ENCODE measurements at places on chromosomes 12 and 14. TPM values are rescaled to one million over a fixed set of nuclear protein-coding genes. Genes with fewer than 3 reads are reported as not detected.

RIPK3 gene
- not detected for total RNA-seq

IL22 gene
- total RNA-seq: not detected

LRTM2 gene
- not detected for total RNA-seq

VRTN gene
- total RNA-seq: not detected

PA2G4 gene
- 348 TPM for total RNA-seq

SYNJ2BP gene
- total RNA-seq: 25.5 TPM

NANOG gene
- total RNA-seq: not detected

ENDOU gene
- total RNA-seq: not detected

KIF5A gene
- 0.47 TPM for total RNA-seq

ZDHHC22 gene
- total RNA-seq: 13.4 TPM

MPHOSPH9 gene
- 68.7 TPM for total RNA-seq

CCDC177 gene
- 0.06 TPM for total RNA-seq

SERPINA9 gene
- not detected for total RNA-seq

TTLL5 gene
- 28.8 TPM for total RNA-seq

POLE gene
- 95.8 TPM for total RNA-seq

GDF11 gene
- 10.5 TPM for total RNA-seq

MARK3 gene
- 74.3 TPM for total RNA-seq

GALNT8 gene
- not detected for total RNA-seq

LRRC9 gene
- not detected for total RNA-seq

CMAS gene
- 35.5 TPM for total RNA-seq

PLXNC1 gene
- total RNA-seq: 0.05 TPM

SELPLG gene
- 0.15 TPM for total RNA-seq

PAPLN gene
- total RNA-seq: not detected

APOF gene
- not detected for total RNA-seq

TRPV4 gene
- total RNA-seq: 2.9 TPM

RND1 gene
- 0.43 TPM for total RNA-seq

SIX1 gene
- 65.0 TPM for total RNA-seq

AMIGO2 gene
- total RNA-seq: 4.3 TPM

KRT74 gene
- not detected for total RNA-seq

PTPRB gene
- 0.02 TPM for total RNA-seq

RNF41 gene
- total RNA-seq: 25.7 TPM

HOXC9 gene
- 5.6 TPM for total RNA-seq

PLD4 gene
- not detected for total RNA-seq

EML5 gene
- 0.06 TPM for total RNA-seq

LMNTD1 gene
- total RNA-seq: not detected

MDGA2 gene
- total RNA-seq: 1.9 TPM

SPIC gene
- total RNA-seq: not detected

TAS2R43 gene
- total RNA-seq: 0.97 TPM

STAB2 gene
- 0.73 TPM for total RNA-seq

KRT83 gene
- not detected for total RNA-seq

TDP1 gene
- total RNA-seq: 54.0 TPM

MYF5 gene
- total RNA-seq: not detected

DCAF11 gene
- 75.2 TPM for total RNA-seq

DUSP16 gene
- 5.0 TPM for total RNA-seq

PALS1 gene
- 24.2 TPM for total RNA-seq

WDHD1 gene
- 42.4 TPM for total RNA-seq

PPP1R36 gene
- total RNA-seq: 0.24 TPM

PSMA3 gene
- total RNA-seq: 193 TPM

IFNG-AS1 gene
- not detected for total RNA-seq

IL26 gene
- not detected for total RNA-seq

EP400 gene
- total RNA-seq: 17.0 TPM

CAPRIN2 gene
- total RNA-seq: 27.5 TPM

KLHDC1 gene
- 0.32 TPM for total RNA-seq

SERPINA6 gene
- not detected for total RNA-seq

LEMD3 gene
- 32.5 TPM for total RNA-seq

CMA1 gene
- total RNA-seq: not detected

SLC5A8 gene
- total RNA-seq: not detected

NKX2-1 gene
- total RNA-seq: not detected

Measured in SJCRH30 (cell line).